ENCODE measurements at places on chromosomes 7 and 10.

DNA sequence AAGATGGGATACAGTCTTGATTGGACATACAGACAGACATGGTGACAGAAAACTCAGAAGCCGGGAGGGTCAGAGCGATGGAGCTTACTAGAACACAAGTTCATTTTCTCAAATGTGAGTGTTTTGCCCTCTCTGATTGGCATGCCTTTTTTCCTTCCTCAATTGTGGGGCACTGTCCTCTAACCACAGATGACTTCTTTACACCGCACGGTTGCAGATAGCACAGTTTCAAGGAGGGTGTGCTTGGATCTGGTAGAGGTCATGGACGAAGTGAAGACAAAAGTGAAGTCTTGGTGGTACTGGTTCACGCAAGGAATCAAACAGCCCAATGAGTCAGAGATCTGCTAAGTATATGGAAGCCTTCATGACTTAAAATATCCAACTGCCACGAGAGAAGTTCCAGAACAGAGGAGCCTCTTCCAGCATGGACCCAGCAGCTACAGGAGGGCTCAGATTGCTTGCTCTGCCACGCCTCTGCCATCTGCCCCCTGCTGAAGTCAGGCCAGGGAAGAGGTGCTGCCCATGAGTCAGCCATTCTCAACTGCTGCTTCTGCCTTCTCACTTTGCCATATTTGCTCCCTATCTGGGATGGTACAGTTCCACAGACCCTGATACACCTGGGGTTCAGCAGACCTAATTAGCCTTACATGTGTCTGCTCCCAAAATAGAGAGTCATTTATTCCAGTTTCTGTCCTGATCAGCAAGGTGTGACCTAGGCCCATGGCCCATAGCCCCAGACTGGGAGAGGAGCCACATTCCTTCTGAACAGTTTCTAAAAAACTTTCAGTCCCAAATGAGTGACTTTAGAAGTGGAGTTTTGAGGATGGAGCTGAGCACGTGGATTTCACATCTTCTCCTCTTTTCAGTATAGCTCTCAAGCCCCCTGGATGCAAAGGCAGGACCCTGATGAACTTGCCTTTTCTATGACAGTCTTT lies 413.8 kb downstream of the KCNMA1 start:
- DNase-seq: peak; percentile 5

GRCh38 chr7:67754651-67755050 lies 758.0 kb downstream of the TYW1 start:
- no peak for DNase-seq

- no peak for DNase-seq
These were observed 168.2 kb downstream of the CACNA2D1 start for GRCh38 chr7:82275342-82275741.

GRCh38 chr10:15106352-15107013 lies 9.3 kb downstream of the RPP38 start:
- peak; percentile 62 for DNase-seq

DNA sequence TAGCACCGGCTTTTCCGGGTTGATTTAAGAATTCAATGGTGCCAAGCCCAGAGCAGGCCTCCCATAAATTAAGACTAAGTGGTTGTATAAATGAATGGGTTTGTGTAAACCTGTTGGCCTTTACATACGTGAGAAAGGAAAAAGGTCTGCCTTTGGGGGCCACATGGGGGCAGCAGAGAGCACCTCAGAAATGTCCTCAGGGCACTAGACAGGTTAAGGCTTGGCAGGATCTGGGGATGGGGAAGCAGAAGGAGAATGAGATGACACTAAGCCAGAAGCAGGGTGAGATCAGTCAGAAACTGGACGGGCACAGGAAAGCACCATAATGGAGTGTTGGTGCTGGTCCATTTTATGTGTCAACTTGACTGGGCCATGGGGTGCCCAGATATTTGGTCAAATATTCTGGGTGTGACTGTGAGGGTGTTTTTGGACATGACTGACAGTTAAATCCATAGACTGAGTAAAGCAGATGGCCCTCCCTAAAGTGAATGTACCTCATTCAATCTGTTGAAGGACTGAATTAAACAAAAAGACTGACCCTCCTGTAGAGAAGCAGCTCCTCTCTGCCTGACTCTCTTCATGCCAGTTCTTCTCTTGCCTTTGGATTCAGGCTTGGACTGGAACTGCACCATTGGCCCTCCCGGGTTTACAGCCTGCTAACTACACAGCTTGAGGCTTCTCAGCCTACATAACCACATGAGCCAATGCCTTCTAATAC lies 58.9 kb downstream of the FRMPD2 start:
- peak; percentile 63 for DNase-seq
